ENCODE measurements at places on chromosomes 1 and 21. TPM values are rescaled to one million over a fixed set of nuclear protein-coding genes. Genes with fewer than 3 reads are reported as not detected.

Gene RBM11
- 0.38 TPM for total RNA-seq

Gene SYT11
- 30.7 TPM for total RNA-seq

DNA sequence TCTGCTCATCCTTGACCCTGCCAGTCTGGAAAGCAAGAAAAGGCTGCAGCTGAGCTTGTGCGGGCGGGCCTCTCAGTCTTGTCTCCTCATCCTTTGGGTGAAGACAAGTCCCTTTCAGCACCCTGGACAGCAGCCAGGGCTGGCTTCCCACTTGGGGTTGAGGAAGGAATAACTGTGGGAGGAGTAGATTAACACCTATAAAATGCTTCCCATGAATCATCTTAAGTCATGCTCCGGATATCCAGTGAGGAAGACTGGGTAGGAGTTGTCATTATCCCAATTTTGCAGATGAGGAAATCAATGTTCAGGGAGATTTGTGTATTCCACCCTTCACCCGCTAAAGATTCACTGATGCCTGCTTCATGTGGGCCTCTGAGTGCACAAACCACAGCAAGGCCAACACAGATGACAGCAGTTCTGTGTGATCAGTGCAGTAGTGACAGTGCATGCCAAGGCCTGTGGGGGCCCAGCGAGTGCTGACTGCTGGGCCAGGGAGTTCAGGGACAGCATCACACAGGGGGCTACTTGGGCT is 20.1 kb upstream of the COL16A1 start:
- DNase-seq = peak; percentile 67

- DNase-seq = no peak
Measured at GRCh38 chr1:39154553-39155421, 49.7 kb upstream of the MACF1 start.

DNA sequence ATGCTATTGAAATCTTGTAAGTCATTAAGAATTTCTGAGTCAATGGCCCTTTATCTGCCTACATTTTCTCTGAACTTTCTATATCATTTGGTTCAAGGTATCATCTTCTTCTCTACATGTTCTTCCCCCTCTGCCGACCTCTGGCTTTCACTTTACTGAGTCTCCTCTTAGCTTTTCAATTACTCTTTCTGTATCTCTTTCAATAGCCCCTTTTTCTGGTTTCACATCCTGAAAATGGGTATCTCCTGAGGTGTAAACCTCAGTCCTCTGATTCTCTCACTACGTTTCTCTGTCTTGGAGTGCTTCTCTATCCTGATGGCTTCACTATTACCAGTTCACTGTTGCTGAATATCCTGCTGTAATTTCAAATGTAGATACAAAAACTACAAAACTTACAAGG is 98.9 kb downstream of the LYST start:
- DNase-seq = no peak

Gene ARHGAP30
- total RNA-seq = 339 TPM

- no peak for DNase-seq
Measured at GRCh38 chr1:201346337-201346939, 31.0 kb downstream of the TNNT2 start.

GRCh38 chr21:31837618-31838390 is 35.0 kb upstream of the HUNK start:
- DNase-seq = no peak

- no peak for DNase-seq
Measured at GRCh38 chr1:92365378-92366039, 66.7 kb downstream of the RPAP2 start.

- no peak for DNase-seq
Measured at GRCh38 chr1:27253596-27253995, 19.2 kb downstream of the WDTC1 start.

DNA sequence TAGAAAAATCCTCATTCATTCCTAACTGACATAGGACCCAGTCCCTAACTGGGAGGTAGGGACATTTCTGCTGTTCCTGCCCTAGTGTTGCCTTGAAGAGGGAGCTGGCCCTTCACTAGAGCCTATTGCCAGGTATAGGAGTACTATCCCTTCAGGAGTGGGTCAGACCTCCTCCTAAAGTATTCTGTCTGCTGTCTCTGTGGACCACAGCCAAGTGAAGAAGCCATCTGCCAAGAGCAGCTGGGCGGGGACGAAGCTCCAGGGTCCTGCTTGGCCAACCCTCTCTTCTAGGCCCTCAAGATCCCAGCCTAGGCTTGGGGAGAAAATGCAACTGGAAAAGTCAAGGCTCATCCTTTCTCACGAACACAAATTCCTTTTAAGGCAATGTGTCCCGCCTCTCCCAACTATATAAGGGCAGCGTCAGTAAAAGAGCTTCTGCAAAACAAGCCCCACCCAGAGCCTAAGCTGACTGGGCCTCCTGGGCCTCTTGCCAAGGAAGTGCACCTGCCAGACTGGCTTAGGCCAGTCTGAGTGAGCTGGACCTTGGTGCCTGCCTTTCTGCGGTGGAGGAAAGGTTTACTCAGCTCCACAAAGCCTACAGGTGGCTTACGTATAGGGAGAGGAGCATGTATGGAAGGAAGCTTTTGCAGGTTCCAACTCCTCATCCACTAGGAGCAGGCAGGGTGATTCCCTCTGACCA is 638 bp upstream of the TUFT1 start:
- DNase-seq = peak; percentile 44

DNA sequence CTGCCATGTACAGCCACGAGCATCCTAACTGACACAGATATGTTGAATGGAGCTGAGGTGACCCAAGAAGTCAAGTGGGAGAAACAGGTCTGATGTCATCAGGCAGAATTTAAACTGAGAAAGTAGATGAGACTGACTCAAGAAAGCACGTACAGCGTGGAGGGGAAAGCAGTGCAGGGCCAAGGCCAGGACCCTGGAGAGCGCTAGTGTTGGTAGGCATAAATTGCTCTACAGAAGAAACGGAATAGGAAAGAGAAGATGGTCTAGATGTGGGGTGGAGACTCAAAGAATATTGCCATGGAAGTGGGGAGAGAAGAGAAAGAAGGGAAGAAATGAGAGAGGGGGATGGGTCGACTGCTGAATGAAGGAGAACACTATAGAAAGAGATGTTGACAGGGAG is 45.3 kb upstream of the GJB5 start:
- DNase-seq = no peak

Gene C1QC
- total RNA-seq = not detected

Gene TMEM234
- total RNA-seq = 16.4 TPM

DNA sequence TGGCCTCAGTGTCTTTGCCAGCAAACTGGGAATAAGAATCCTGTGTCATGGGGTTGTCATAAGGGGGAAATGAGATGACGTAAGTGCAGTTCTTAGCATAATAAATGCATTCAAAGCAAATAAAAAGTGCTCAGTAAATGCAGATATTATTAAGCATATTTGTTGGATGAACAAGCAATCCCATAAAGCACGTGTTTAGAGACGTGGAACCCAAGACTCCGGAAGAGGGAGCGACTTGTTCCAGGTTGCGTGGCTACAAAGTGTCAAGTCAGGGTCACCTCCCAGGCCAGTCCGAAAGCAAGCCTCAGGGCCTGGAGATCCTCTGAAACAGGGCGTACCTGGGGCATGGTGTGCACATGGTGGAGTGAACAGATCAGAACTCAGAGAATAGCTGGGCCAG is 58.0 kb upstream of the LAPTM5 start:
- DNase-seq = no peak

Gene CR1L
- not detected for total RNA-seq

- DNase-seq = no peak
Measured at GRCh38 chr1:58312971-58313563, 233.5 kb downstream of the OMA1 start.

Gene PLA2G2D
- not detected for total RNA-seq

GRCh38 chr1:113297749-113298148 is 92.6 kb upstream of the MAGI3 start:
- DNase-seq = no peak

Gene HHAT
- total RNA-seq = 0.76 TPM

- no peak for DNase-seq
Measured at GRCh38 chr1:38084700-38085099, 38.1 kb upstream of the POU3F1 start.

- DNase-seq = no peak
Measured at GRCh38 chr1:36653850-36654249, 171.1 kb upstream of the CSF3R start.

DNA sequence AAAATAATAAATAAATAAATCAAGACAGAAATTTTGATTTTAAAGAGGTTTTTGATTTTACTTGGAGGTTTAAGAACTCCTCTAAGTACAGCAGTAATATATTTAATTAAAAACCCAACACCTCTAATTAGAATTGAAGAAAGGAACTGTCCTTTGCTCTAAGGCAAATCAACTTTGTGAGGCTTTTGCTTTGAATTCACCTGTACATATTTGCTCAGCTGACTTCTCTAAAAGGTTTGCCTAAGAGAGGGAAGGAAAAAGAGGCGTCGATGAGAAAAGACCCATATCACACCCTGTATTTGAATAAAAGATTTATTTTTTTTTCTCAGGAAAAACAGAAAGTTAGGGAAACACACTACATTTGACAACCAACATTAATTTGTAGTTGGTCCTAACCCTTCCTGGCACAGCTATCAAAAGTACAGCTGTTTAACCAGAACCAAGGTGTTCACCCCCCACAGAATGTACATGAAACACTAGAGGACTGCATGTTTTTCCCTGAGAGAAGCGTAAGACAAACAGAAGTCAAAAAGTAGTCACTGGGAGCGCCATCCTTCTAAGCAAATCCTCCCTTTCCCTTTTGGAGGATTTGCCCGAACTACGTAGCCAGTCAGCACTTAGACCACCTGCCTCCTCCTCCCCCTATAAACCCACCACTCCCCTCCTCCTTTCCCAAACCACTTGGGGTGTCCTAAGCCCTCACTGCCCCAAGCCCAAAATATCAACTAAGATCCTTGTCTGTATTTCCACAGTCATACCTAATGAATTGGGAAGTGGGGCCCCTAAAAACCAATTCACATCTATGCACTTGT is 4.9 kb downstream of the MCL1 start:
- no peak for DNase-seq

GRCh38 chr1:228004331-228004855 is 2.4 kb upstream of the WNT3A start:
- peak; percentile 17 for DNase-seq

Gene CFHR3
- not detected for total RNA-seq

- DNase-seq = peak; percentile 52
Measured at GRCh38 chr1:182614796-182615454, 10.7 kb upstream of the RGS16 start.

DNA sequence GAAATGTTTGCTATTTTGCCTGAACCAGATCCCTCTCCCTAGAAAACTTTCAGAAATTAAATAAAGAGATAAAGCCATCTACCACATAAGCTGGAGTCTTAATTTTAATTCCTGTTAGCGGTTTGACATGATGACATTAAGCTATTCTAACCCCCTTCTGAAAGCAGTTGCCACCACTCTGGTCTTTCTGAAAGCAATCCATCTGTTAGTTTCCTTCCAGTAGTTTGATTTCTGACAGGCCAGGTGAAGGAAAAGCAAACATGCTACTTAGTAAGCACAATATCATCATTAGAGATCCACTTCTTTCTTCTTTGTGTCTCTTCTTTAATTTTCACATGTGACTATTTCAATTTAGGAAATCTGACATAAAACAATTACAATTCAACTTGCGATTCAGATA is 39.9 kb downstream of the RGL1 start:
- no peak for DNase-seq

Gene STX12
- 33.1 TPM for total RNA-seq

Gene SRGAP2
- 96.1 TPM for total RNA-seq

DNA sequence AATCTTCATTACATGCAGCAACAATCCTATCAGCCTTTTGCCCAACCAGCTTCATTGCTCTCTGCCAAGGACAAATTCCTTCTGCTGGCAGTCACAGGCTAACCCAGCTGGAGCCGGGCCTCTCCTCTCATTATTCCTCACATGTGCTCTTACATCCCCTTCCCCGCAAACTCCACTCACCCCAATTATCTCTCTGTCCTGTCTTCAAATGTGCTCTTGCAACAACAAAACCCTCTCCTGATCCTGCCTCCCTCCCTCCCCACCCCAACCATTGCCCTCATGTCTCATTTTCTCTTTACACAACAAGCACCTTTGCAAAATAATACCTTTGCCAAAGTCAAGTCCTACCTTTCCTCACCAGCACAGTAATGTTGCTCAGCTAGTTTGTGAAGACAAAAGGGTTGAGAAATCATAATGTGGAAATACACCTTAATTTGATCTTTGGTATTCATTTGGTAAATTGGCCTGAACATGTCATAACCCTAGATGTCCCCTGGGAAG is 36.0 kb upstream of the DHCR24 start:
- DNase-seq = no peak

Measured in activated CD4-positive, alpha-beta memory T cell treated with anti-CD3 and anti-CD28 coated beads, Interleukin-2, amount 10 ng/mL, durations not matched to agents 7 days and 5 days (primary cell).